HAP-1 (cell line): ENCODE measurements at places on chromosomes 11 and 22.

DNA sequence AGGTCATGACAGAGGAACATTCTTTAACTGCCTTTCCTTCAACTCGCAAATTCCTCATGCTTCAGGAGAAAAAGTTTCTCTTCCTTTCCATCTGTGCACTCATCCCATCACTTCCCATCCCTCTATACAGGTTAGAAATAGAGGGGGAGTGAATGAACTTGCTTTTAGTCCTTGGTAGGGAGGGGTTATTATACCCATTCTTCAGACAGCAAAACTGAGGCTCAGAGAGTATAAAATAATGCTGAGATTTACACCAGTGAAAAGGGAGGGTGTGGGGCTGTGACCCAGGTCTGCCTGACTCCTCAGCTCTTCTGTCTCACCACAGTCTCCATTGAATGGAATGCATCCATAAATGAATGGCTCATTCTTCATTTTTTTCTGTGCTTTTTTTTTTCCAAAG is 109.4 kb upstream of the RCN1 start:
- DNase-seq, result no peak

- DNase-seq, result no peak
Observed at GRCh38 chr11:130094614-130095013, 24.9 kb downstream of the APLP2 start.

- no peak for DNase-seq
Observed at GRCh38 chr11:63558459-63559157, 4.6 kb downstream of the PLAAT2 start.

- no peak for DNase-seq
Observed at GRCh38 chr22:26565181-26565580, 24.8 kb downstream of the TPST2 start.

DNA sequence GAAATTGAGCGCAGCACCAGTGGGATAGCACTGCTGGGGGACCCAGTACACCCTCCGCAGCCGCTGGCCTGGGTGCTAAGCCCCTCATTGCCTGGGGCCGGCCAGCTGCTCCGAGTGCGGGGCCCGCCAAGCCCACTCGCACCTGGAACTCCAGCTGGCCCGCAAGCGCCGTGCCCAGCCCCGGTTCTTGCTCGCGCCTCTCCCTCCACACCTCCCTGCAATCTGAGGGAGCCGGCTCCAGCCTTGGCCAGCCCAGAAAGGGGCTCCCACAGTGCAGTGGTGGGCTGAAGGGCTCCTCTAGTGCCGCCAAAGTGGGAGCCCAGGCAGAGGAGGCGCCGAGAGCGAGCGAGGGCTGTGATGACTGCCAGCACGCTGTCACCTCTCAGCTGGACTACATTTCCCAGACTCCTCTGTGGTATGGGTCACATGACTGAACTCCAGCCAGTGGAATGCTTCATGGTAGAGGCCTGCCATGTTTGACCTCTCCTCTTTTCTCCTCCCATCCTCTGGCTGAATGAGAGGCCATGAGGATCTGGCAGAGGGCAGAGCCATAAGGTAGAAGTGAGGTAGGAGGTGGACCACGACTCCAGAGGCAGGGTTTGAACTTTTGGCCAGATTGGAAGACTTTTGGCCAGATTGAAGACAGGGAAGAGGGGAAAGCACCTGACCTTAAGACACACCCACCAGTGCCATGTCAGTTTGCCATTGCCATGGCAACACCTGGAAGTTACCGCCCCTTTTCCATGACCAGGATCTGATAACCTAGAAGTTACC is 6.2 kb downstream of the MRGPRD start:
- peak; percentile 46 for DNase-seq

GRCh38 chr22:46803031-46803880 is 40.8 kb downstream of the TBC1D22A start:
- DNase-seq, result no peak

DNA sequence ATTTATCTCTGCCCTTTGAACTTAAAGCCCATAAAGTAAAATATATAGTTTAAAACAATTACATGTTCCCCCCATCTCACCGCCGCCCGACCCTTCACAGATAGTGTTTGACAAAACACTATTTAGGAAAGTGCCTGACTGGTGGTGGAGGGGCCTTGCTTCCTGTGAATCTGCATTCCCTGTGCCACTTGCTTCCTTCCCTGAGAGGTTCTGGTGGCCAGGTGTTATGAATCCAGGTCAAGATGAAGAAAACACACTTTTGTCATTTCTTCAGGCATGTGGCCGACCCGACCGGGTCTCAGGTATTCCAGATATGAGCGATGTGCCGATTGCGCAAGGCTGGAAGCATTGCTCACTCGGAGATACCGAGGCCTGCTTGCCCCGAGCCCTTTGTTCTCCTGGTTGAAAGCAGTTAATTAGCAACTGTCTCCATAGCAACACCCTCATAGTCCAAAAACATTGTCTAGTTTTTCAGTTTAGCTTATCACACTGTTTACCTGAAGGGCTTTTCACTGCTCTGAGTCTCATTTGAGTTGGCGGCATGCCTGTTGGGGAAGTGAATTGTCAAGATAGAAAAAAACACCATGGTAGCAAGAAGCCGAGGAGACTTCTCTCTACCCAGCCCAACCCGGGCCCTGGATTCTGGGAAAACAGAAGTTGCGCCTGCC is 128.3 kb downstream of the TEAD1 start:
- peak; percentile 86 for DNase-seq

DNA sequence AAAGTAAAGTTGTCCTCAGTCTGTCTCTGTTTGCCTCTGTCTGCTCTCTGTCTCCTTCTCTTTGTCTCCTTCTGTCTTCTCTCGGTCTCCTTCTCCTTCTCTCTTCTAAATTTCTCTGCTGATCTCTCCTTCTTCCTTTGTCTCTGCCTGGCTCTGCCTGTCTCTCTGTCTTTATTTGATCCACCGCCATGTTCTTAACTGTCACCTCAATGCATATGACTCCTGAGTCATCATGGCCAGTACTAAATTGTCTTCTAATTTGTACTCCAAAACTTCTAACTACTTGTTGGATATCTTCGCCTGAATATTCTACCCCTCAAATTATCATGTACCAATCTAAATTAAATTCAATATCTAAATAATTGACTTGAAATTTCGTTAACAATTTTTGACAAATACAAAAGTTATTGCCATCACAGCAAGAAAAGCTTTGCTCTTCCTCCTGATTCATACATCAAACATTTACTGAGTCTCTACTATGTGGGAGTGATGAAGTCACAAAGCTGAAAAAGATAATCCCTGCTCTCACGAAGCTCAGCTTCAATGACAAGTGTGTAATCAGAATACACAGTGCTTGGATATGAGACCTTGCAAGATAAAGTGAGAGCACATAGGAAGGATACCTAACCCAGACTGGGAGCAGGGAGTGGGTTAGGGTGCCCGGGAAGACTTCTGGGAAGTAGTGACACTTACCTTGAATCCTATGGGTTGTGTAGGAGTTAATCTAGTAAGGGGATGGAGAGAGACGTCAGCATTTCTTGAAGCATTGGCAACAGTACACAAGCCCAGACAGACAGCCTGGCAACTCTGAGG is 193.0 kb downstream of the MAML2 start:
- DNase-seq, result peak; percentile 34

GRCh38 chr22:28999510-28999909 is 62.1 kb downstream of the C22orf31 start:
- DNase-seq, result no peak

- no peak for DNase-seq
Observed at GRCh38 chr22:50009765-50010675, 2.5 kb downstream of the IL17REL start.

- no peak for DNase-seq
Observed at GRCh38 chr11:76791861-76792260, 8.7 kb downstream of the TSKU start.

- DNase-seq, result no peak
Observed at GRCh38 chr22:28903729-28904128, 20.4 kb downstream of the ZNRF3 start.

DNA sequence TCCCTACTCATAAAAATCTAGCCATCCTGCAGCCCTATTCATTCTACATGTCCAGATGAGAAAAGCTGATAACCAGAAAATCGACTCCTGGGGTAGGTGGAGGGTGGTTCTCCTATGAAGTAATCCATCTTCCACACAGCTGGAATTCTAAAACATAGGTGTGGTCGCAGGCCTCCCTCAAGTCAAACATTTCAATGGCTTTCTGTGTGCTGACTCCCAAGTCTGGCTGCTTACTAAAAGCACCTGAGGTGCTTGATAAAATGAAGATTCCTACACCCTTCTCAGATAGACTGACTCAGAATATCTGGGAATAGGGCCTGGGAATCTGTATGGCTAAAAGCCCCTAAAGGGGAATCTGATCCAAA is 26.1 kb downstream of the IRAG1 start:
- DNase-seq, result no peak

DNA sequence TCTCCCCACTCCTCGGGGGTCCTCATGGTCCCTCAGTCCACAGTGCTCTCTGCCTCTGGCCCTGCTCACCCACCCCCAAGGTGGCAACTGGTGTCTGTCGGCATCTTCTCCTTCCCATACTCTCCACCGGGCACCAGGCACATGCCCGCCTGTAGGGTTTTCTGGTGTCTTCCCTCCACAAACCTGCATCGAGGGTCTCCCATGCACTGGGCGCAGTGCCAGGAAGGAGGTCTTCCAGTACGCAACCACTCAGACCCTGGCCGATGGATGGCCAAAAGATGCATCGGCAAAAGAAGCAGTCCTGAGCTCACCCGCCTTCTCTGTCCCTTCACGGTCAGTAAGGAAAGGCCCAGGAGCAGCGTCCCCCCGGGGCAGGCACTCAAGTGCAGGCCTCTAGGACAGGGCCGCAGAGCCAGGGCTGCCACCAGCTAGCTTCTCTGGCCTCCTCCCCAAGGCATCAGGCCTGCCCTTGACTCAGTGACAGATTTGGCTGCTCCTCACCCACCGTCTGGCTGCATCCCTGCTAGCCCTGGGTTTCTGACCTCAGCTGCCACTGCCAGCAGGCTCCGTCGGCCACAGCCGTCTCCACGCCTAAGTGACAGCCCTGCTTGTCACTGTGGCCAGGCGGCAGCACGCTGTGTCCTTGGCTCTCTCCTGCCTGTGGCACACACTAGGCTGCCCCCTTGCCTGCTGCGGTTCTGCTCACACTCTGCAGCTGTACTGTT is 32.1 kb upstream of the IGSF9B start:
- no peak for DNase-seq

DNA sequence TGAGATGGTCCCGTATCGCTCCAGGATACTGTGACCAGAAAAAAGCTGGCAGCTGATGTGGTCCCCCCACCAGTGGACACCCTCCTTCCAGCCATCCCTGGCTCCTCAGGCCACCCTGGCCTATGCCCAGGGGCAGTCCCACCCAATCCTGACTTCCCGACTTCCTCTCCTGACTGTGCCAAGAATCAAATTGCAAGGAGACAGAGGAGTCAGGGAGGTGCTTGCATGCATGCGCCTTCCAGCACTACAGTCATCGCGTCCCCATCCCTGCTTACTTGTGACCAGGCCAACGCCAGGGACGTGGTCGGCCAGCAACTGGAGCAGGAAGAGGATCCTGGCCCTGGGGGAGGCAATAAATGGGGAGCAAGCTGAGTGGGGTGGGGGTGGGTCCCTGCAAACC is 3.6 kb upstream of the FREY1 start:
- DNase-seq, result no peak

DNA sequence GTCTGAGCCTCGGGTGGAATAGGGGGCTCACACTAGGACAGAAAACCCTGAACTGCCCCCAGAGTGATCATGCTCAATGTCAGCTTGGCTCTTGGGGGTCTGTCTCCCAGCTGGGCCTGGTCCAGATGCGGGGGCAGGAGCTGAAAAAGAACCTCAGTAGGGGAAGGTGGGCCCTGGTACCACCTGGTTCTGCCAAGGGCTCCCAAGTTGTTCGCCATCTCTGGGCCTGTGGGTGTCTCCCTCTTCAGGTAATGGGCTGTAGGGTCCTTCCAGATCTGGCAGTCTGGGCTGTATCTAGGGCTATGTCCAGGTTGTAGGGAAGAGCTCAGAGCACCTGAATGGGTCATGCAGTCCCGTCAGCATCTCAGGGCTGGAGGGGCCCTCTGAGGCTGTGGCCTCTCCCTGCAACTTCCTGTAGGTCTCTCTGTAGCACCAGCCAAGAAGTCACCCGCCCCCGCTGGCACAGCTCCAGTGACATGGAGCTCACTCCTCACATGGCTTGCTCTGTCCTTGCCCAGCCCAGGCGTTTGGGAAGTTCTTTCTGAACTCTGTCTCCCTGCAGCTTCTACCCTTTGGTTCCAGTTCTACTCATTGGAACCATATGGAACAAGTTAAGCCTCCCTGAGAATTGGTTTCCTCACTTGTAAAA is 33.0 kb upstream of the SOX10 start:
- DNase-seq, result no peak

DNA sequence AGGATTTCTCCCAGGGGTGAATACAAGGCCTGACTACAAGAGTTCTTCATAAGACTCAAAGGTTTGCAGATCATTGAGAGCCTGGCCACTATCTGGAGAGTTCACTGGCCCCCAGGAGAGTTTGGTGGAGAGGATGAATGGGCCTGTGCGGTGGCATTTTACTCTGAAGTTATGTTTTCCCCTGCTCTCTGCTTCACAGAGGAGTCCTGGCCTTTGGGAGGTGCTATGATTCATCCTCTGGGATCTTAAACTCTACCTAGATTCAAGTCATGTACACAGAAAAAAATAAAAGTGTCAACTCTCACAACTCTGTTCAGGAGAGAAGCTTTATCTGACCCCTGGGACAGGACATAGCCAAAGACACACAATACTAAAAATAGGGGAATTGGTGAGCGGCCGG is 159.1 kb upstream of the CARD18 start:
- no peak for DNase-seq

DNA sequence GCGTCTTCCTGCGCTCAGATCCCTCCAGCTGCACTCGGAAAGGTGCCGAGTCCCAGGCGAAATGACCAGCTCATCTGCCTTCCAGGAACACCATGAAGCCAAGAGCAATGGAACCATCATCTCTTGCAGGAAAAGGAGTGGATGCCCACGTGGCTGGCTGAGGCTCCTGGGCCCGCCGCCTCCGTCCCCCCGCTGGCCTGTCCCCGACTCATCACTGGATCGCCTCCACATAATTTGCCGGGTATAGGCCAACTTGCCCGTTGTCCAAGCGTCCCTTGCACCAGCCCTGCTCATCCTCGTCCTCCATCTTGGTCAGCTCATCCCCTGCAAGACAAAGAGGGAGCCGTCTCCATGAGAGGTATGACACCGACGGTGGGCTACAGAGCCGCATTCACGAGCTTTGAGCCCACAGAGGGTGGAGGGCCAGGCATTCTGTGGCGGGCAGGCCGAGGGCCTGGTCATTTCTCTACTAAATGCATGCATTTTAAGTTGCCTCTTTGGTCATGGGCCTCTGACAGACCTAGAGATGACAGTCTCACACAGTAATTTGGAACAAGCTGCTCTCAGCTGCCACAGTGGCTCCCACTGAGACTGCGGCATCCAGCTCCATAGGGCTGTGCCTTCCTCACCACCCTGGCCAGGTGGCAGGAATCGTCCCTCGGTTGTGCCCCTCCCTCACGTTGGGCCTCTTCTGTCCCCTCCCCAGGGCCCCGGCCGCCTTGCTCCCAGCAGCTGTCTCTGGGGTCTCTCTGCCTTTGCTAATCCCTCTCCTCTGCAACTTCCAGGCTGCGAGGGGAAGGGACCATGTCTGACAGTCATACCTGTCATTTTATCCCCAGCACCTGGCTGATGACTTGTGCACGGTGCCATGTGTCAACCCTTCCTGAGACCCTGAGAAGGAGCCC is 14.3 kb upstream of the ARFGAP3 start:
- DNase-seq, result no peak
